ENCODE measurements at places on chromosomes 4 and X.

GRCh38 chrX:101195442-101196173 lies 24.0 kb upstream of the DRP2 start:
- DNase-seq: no peak

DNA sequence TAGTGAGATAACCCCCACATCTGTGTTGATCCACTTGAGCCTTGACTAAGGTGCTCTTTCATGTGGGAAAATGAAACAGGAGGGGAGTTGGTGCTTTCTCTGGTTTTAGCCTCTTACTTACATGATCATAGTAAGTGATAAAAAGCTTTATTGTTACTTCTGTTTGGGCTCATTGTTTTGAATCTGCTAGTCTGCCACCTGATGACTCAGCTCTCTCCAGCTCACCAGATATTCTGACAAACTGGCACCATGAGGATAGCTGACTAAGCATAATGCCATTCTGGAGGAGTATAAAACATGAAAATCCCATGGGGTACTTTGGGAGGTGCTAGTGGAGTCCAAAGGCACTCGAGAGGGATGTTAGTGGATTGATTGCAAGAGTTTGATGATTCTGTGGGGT lies 824.0 kb downstream of the RAPGEF2 start:
- DNase-seq: no peak

DNA sequence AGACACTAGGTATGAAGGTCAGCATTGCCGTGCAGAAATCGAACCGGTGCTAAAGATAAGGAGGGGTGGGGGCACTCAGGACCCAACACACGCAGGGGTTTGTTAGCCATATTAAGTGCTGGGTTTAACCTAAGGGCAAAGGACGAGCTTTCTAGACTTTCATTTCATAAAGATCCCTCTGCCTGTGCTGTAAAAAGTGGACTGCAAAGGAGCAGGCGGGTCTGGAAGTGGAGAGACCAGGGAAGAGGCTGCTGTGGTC lies 1.3 kb downstream of the CASP3 start:
- no peak for DNase-seq

- DNase-seq: no peak
Observed at GRCh38 chr4:144300616-144301015, 160.1 kb upstream of the GYPA start.

DNA sequence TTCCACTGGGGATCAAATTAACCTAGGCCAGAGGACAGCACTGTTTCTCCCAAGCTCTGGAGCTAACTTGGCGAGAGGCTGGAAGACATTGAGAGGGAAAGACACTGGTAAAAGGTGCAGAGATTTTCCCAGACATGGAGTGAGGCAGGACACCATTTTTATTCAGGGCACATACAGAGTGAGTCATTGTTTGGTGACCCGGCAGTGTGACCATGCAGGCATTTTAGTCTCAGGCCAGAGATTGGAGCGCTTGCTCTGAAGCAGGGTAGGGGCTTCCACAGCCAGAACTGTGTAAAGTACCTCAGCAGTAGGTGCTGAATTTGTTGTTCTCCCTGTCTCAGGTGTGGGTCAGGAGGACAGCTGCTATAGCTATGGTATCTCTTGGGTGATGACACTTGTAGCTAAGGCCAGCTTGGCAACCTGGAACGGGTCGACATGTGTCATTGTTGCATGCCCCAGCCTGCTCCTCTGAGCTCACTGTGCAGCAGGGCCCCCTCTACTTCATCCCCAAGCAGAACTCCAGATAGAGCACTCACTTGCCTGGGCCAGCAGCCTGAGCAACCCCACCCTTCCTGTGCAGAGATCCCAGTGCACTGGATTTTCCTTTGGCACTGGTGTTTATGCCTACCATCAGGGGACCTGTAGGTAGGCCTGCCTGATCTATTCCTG lies 79.8 kb upstream of the ATP8A1 start:
- no peak for DNase-seq

DNA sequence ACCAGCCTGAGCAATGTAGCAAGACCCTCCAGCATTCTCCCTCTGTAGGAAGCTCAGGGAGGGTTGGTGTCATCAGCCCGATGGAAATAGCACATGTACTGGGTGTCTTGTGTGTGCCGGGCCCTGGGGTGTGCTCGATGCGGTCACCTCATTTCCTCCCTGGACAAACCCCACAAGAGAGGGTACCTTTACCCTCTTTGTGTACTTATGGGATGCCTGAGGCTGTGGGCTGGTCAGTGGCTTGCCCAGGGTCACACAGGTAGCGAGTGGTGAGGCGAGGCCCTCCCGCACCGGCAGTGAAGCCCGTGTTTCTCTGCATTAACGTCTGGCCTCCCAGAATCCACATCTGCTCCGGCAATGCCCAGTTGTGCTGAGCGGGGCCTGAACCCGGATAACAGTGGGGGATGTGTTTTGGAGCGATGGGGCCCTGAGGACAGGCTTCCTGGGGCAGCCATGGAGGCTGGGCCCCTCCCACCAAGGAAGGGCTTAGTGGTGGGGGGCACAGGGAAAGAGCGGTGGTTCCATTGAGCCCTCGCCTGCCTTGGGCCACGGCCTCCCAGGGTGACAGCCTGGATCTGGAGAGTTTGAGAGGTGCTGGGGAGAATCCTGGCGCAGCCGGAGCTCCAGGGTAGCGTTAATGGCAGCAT lies 8.1 kb downstream of the PSAPL1 start:
- no peak for DNase-seq

- DNase-seq: peak; percentile 0
Observed at GRCh38 chrX:152637649-152638442, at the start of gene GABRQ. GABRQ (plus strand) TSS chrX:152637895; CDS start chrX:152638203, 308 bp downstream.

DNA sequence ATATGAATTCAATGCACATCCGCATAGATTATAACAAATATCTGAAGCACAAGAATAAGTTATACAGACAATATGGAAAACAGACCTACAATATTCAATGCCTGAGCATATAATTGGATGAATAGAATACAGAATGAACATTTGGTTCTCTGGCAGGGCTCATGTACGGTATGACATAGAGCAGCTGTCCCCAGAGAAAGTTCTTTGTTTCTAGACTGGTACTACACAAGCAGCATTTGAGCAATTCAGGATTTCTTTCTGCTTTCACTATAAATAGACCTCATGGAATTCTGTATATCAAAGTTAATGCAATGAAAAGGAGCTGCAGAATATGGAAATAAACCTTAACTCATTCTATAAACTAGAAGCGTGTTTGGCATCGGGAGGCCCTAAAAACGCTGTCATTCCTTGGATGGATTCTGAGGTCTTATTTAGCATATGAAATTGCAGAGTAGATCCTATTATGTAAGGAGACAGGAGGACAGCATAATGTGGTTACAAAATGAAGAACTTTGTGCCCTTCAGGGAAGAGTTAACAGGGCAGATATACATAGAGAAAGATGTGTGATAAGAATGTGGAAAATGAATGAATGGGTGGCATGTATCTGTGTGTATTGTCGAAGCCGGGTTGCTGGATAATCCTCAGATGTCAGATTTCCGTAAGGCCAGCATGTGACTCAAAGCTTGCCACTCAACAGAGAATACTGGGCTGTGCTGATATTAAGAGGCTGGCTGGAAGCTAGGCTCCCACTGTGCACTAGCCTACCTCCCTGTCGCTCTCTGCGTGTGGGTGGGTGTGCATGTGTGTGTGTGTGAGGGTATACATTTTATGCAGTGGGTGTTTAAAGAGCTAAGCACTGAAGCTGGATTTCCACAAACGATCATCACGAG lies 103.3 kb upstream of the SLC4A4 start:
- DNase-seq: no peak

GRCh38 chr4:145535202-145535601 lies 53.5 kb downstream of the SMAD1 start:
- no peak for DNase-seq

DNA sequence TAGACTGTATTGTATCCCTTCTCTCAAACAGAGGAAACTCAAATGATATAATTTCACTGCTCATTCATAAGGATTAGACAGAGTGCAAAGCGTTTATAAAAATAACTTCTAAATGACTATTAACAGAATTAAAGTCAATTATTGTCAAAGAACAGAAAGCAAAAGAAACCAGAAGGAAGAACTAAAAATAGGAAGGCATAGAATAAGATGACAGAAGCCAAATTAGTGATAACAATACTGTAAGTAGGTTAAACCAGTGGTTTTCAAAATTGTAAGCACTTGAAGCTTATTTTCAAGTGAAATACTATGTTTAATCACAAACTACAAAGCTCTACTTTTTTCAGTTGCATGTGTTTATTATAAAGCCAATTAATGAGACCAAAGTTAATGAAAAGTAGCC lies 305.2 kb downstream of the PPP1R2C start:
- no peak for DNase-seq

- no peak for DNase-seq
Observed at GRCh38 chrX:154296731-154297130, 1.1 kb downstream of the TKTL1 start.

- no peak for DNase-seq
Observed at GRCh38 chr4:94527556-94528233, 76.0 kb downstream of the PDLIM5 start.

GRCh38 chrX:46770817-46771163 lies 11.9 kb upstream of the SLC9A7 start:
- peak; percentile 89 for DNase-seq

DNA sequence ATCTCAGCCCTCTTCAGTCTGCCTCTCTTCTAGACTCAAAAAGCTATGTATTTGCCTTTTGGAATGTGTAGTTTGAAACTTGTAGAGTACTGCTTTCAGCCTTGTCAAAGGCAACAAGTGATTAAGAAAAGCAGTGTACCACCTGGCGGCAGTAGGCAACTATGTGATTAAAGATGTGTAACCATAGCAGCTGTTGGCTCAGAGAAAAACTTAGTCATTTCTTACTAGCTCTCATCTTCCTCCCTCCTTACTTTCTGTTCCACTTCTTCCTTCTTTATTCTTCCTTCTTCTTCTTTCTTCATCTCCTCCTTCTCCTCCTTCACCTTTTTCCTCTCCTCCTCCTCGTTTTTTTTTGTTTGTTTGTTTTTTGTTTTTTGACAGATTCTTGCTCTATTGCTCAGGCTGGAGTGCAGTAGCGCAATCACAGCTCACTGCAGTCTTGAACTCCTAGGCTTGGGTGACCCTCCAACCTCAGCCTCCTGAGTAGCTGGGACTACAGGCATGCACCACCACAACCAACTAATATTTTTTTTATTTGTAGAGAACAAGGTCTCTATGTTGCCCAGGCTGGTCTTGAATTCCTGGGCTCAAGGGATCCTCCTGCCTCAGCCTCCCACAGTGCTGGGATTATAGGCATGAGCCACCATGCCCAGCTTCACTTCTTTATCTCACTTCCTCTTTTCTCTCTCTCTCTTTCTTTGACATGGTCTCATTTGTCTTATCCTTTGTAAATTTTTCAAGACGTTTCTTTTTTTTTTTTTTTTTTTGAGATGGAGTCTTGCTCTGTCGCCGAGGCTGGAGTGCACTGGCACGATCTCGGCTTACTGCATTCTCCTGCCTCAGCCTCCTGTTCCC lies 32.6 kb downstream of the ABHD18 start:
- peak; percentile 43 for DNase-seq

- DNase-seq: no peak
Observed at GRCh38 chrX:136147315-136147901, at the start of gene FHL1. FHL1 (plus strand) TSS chrX:136147533.

DNA sequence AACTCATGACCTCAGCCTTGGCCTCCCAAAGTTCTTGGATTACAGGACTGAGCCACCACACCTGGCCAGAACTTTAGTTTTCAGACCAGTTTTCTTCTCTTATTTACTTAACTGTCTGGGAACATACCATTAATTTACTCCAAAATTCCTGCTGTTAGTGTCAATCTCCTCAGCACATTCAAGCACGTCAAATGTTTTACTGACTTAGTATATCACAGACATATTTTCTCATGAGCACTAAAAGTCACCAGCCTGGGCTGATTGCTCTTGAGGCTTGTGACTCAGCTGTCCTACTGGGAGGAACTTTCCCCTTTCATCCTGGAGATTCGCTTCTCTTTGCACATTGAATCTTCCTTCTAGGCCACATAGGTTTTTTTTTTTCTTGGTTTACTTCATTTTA lies 109.6 kb downstream of the PCDH18 start:
- DNase-seq: no peak
